ENCODE measurements at places on chromosomes 7 and 10.

DNA sequence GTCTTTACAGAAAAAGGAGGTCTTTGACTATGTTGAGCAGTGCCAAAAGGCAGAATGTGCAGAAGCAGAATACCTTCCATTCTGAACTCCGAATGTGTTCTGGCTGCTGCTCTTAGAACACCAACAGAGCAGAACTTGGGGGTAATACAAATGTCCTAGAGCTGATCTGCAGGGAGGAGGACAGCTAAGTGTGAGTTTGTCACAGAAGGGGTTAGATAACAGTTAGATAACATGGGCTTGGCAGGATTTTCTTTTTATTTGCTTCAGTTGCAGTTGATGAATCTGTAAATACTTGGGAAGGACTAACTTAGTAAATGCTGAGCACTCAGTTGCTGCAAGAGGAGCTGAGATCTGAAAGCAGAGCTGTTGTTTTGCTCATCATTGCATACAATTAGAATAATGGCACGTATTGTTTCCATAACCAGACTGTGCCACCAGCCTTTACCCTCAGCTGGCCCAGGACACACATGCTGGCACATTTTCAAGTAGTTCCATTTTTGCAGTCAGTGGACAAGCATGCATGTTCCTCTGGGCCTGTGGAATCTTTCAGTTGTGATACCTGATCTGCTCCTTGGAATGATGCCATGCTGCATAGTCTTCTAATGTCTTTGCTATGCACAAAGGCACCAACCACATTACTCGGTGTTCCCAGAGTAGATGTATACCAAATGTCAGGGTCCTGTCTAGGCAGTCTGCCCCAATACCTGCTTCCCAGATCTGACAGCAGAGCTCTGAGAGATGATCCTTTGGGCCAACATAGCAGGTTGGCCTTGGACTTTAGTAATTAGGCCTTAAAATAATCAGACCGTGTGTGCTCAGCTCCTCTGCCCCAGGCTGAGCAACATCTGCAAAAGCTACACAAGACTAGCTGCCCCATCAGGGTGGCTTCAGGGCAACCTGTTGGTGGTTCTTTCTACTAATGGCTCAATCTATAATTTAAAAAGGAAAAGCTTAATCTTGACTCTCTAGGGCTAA is 55.7 kb downstream of the GSDME start:
- H3K4me1 ChIP-seq: no peaks in the 10 kb centered on the region
- no peak for DNase-seq
- H3K27me3 ChIP-seq: no peaks in the 10 kb centered on the region
- H3K27ac ChIP-seq: no peak overlapping the region
- no peaks in the 10 kb centered on the region for H3K36me3 ChIP-seq
- H3K4me3 ChIP-seq: no peak overlapping the region

DNA sequence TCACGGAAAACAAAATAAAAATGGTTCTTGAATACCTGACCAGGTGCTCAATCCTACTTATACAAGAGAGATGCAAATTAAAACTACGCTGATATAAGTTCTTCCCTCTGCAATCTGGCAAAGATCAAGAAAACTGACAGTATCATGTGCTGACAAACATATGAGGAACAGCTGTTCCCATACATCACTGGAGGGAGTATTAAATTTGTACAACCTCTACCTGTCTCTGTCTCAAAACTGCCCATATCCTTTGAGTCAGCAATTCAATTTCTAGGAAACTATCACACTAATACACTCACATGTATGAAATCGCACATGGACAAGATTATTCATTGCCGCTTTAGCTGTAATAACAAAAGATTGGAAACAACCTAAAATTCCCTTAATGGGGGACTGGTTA is 11.0 kb upstream of the IL6 start:
- no peaks in the 10 kb centered on the region for H3K36me3 ChIP-seq
- H3K27ac ChIP-seq: no peak overlapping the region
- DNase-seq: no peak
- no peaks in the 10 kb centered on the region for H3K4me1 ChIP-seq
- no peaks in the 10 kb centered on the region for H3K27me3 ChIP-seq

- no peaks in the 10 kb centered on the region for H3K27me3 ChIP-seq
- no peak for DNase-seq
- H3K4me3 ChIP-seq: no peak overlapping the region
- no peak overlapping the region for H3K27ac ChIP-seq
- H3K4me1 ChIP-seq: no peaks in the 10 kb centered on the region
Measured at GRCh38 chr10:3435671-3436070, 263.1 kb upstream of the PITRM1 start.

DNA sequence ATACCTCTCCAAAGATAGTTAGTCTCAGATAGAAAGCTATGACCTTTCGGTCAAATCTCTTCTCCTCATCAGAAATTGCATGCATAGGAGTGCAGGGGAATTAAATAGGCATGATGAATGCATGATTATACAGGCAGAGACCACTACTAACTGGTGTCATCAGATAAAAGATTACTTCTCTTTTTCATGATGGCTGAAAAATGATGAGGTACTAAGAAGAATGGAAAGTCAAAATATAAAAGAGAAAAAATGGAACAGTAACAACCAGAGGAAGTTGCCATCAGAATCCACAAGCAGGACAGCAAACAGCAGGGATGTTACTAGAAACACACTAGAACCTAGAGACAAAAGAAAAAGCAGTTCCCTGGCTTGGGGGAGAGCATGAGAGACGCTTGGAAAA is 31.6 kb downstream of the CTTNBP2 start:
- no peaks in the 10 kb centered on the region for H3K36me3 ChIP-seq
- no peak for DNase-seq
- no peaks in the 10 kb centered on the region for H3K4me1 ChIP-seq

- H3K36me3 ChIP-seq: no peaks in the 10 kb centered on the region
- no peak for DNase-seq
- H3K4me1 ChIP-seq: peaks cover 8% of the 10 kb centered on the region
- no peaks in the 10 kb centered on the region for H3K27me3 ChIP-seq
Measured at GRCh38 chr7:84232646-84233045, 38.1 kb upstream of the SEMA3A start.
